Activated T-helper 17 cell treated with anti-CD3 and anti-CD28 coated beads, Interleukin-2, amount 50 U/mL, for 72 hours (primary cell): ENCODE measurements at places on chromosomes 13 and 19. TPM values are rescaled to one million over a fixed set of nuclear protein-coding genes. Genes with fewer than 3 reads are reported as not detected.

DNA sequence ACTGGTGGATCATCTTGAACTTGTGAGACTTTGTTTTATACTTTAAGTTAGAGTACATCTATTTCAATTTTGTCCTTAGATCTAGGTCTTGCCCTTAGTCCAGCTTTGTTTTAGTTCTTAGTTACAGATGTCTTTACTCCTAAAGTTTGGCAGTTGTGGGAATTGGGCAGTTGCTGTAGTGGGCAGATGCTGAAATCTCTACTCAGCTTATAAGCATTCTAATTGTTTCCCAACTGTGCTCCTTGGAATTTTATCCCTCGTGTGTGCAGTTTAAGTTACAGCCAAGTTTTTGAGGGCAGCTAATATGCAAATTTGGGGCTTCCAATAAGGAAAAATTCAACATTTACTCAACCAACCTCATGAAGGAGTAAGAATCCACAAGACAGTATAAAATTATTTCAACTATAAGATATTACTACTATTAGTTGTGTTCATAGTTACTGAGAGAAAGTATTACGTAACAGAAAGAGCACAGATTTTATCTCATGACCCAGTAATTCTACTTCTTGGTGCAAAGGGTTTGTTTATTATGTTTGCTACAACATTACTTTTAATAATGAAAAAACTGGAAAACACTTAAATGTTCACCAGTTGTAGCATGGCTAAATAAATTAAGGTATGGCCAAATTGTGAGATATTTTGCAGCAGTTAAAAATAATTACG is 32.9 kb downstream of the CCDC122 start:
- no peak for ATAC-seq

The ZNF615 gene
- total RNA-seq, result 15.2 TPM

The ZNF626 gene
- total RNA-seq, result 13.7 TPM

DNA sequence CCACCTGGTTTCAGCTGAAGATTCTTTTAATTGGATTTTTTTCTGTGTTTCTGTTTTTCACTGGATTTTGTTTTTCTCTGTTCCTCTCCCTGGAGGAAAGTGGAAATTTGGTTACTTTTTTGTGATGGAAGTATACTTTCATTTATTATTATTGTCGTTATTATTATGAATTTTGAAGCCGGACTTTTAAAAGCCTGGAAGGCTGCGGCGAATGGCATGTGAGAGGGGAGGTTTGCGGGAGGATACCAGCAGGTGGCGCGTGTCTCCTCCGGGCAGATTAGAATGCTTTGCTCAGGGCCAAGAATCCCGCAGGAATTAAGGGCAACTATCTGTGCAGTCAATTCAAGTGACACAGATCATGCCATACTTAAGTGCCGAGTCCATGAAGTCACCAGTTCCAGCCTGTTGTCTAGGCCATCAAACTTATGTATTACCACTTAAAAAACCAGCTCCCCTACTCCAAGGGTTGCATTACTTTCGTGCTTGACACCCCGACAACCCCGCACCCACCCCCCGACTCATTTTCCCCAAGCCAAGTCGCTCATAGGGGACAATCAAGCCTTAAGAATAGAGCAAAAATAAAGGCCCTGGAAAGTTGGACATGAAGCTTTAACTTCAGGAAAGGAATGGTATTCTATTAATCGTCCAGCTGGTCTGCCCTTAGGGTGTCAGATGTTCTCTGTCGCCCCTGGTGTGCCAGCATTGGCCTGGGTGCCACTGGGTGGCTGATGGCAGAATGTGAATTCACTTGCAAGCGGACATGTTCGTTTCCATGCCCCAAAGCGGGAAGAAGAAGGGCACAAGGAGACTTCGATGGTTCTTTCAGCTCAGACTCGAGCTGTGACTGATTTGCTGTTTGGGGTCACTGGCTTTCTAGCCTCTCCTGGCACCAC is 1.3 kb upstream of the LRCH1 start:
- peak; percentile 20 for ATAC-seq

DNA sequence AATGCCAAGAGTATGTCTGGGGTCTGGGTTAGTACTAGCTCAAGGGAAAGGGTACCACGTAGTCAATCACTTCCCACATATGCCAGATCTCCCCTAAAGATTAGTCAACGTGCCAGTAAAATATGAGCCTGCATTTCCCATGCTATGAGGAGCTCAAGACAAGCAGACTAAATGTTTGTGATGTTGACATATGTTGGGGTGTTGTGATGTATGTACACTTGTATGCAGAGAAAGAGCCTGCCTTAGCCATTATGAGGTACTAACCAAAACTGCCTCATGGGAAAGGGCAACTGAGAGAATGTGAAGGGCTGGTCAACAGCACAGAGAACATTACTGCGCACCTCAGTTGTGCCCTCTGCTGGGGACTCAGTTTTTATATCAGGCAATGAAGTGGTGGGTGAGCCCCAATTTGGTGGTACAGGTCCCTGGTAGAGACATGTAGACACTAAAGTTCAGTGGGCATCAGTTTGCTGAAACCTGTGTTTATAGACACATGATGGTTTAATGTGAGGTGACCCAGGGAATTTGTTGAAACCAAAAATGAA is 287.0 kb downstream of the DCT start:
- no peak for ATAC-seq

The NXNL1 gene
- not detected for total RNA-seq

DNA sequence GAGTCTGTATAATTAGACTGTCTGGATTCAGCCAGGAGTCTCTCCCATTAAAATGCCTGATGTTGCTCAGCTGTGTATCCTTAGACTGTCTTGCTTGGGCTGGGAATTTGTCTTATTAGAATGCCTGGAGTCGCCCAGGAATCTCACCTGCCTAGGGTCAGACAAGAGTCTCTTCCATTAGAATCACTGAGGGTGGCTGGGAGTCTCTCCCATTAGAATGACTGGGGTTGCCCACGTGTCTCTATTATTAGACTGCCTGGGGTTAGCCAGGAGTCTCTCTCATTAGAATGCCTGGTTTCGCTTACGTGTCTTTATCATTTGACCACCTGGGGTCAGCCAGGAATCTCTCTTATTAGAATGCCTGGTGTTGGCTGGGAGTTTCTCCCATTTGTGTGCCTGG is 1450.0 kb downstream of the UQCRFS1 start:
- ATAC-seq, result no peak

- no peak for ATAC-seq
These were observed 23.8 kb downstream of the ATP11A start for GRCh38 chr13:112713517-112714253.
